NCI-H748 treated with DMSO at 0.1 percent for 48 hours (cell line): ENCODE measurements at places on chromosomes 4 and X.

GRCh38 chrX:18799911-18800310, 92.5 kb downstream of the PPEF1 start:
- DNase-seq, result no peak

DNA sequence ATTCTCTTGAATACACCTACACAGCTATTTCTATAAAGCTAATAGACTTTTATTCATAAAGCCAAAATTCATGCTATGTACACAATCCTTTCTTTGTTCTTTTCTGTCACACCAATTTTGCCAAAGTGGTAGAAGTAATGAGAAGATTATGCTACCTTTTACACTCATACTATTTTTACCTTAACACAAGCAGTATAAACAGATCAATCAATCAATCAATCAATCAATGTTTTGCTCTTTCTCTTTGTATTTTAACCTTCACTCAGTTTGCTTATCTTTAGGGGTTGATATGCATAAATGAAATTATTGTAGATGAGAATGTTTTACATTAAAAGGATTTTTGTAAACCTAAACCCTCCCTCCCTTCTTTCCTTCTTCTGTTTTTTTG, 878.6 kb downstream of the RAPGEF2 start:
- DNase-seq, result no peak

DNA sequence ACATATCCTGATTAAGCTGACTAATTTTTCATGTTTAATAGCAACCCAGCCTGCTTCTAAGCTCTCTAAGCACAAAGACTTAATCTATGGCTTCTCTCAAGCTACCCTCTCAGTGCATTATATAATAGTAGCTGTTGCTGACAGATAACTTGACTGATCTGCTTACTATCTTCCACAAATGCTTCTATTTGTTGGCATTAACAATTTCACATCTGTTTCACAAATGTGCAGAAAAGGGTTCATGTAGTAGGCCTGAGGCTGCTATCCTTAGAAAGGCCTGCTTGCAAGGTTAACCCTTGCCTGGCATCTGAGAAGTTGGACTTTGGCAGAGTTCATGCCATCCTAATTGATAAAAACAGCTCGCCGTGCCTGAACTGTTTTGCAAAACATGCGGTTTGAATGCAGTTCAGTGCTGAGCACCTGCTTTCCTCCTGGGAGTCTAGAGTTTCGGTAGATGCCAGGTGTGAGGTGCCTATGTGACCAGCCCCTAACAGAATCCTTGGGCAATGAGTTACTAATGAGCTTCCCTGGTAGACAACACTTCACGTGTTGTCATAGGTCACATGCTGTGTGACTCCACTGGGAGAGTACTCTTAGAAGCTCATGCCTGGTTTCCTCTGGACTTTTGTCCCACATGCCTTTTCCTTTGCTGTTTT, 68.4 kb downstream of the NSG1 start:
- no peak for DNase-seq

DNA sequence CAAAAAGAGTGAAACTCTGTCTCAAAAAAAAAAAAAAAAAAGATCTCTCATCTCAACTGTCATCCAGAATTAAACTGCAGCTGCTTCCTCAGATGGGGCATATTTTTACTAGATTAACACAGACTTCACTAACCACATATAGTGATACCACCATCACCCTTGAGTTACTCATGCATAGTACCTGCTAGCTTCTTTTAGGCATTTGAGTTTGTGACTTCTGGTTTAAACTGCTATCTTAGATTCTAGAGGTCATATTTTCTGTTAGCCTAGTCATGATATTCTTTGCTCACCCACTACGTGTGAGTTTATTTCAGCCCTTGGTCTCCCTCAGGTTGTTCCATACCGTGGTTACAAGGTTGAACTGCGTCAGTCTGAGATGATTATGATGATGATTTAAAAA, 154.9 kb upstream of the BMP3 start:
- no peak for DNase-seq

- no peak for DNase-seq
These were observed 13.2 kb downstream of the IQSEC2 start for GRCh38 chrX:53268173-53268572.

DNA sequence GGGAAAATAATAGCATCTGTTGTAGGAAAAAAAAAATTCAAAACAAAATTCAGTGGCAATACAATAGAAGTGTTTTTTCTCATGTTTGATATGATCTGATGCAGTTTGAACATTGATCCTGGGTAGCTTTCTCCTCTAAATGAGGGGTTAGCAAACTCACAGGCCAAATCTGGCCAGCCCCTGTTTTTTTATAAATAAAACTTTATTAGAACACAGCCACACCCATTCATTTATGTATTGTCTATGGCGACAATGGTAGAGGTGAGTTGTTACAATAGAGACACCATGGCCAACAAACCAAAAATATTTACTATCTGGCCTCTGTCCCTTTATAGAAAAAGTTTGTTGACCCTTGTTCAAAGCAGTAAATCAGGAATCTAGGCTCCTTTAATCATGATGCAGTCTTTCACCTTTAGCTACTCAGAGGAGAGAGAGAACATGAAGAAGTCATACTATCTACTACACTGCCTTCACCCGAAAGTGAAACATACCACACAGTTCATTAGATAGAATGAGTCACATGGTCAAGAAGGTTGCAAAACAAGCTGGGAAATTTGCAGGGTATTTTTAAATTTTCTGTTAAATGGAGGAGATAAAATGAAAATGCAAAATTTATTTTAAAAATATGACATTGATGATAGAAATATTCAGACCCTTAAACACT, 186.6 kb upstream of the MAOA start:
- DNase-seq, result no peak

- no peak for DNase-seq
These were observed 54.3 kb downstream of the LRBA start for GRCh38 chr4:150960818-150961217.

- no peak for DNase-seq
These were observed 37.7 kb downstream of the FRYL start for GRCh38 chr4:48742412-48742811.

- DNase-seq, result no peak
These were observed 81.9 kb upstream of the LRPAP1 start for GRCh38 chr4:3613967-3614730.

DNA sequence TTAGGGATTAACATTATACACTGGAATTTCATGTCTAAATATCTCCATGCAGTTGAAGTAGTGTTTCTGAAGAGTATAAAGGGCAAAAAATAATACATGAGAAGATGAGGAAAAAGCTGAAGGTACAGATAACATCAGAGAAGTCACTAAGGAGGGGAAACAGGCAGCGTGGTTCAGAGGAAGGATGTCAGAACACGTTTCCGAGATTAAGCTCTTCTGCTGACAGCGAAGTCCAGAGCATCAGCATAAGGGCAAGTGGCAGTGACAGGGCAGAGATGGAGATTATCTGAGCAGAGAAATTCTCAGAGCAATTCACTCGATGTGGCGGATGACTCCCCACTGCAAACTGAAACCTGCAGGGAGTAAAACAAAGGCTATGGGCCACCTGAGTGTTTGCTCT, 443.2 kb upstream of the FRG1 start:
- no peak for DNase-seq

GRCh38 chr4:15948826-15949225, 10.3 kb upstream of the FGFBP1 start:
- no peak for DNase-seq

DNA sequence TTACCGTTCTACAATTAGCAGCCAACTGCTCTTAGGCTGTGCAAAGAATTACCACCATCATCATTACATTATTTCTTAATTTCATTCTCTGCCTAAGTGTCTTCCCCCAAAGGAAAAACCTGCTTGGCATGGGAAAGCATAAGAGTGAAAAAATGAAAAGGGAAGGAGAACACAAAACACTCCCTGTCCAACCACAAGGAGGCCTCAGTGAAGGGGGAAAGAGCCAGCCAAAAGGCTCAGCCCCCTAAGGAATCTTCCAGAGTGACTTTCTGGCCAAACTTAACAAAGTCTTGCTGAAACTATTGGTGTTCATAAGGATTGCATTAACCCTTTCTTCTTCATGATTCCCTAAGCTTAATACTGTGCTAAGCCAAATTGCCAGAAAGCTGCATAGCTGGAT, 287.4 kb downstream of the SMARCA1 start:
- peak; percentile 48 for DNase-seq
